Urinary bladder (tissue), 4 donors: ENCODE measurements at places on chromosomes 16 and 17. TPM values are rescaled to one million over a fixed set of nuclear protein-coding genes. Genes with fewer than 3 reads are reported as not detected.

DNA sequence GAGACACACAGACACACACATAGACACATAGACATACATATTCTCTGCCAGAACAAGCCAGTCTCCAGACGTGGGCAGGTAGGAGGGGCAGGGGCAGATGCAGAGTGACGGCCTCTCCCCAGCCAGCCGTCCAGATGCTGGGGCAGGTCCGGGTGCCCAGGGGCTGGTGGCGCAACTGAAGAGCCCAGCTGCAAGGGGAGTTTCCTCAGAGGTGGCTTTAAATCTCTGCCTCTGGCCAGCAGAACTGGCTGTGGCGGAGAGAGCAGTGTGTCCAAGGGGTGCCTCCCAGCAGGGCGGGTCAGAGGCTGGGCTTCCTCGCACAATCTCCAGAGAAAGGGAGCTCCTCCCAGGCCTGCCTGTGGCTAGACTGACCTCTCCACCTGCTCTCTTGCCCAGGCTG is 9.4 kb upstream of the GCGR start:
- no peak for DNase-seq

GRCh38 chr17:59897090-59897489 is 4.2 kb downstream of the RPS6KB1 start:
- DNase-seq = no peak

DNA sequence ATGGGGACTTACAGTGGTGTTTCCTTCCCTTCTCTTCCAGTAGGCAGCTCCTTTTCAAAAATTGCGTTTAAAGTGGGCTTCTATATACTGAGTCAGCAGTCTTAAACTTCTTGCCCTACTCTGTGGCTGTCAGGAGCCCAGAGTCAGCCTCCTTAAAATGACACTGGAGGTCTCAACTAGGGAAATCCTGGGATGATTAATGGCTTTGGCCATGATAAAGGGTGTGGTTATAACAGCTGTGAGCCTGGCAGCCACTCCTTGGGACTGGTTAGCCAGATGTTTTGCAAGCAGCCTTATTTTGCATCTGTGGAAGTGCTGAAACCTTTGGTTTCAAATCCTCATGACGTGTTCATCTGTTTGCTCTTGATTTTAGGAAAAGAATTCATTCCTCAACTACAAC is 25.0 kb downstream of the TAC4 start:
- no peak for DNase-seq

- no peak for DNase-seq
Observed at GRCh38 chr16:47877166-47877565, 278.6 kb downstream of the ABCC12 start.

DNA sequence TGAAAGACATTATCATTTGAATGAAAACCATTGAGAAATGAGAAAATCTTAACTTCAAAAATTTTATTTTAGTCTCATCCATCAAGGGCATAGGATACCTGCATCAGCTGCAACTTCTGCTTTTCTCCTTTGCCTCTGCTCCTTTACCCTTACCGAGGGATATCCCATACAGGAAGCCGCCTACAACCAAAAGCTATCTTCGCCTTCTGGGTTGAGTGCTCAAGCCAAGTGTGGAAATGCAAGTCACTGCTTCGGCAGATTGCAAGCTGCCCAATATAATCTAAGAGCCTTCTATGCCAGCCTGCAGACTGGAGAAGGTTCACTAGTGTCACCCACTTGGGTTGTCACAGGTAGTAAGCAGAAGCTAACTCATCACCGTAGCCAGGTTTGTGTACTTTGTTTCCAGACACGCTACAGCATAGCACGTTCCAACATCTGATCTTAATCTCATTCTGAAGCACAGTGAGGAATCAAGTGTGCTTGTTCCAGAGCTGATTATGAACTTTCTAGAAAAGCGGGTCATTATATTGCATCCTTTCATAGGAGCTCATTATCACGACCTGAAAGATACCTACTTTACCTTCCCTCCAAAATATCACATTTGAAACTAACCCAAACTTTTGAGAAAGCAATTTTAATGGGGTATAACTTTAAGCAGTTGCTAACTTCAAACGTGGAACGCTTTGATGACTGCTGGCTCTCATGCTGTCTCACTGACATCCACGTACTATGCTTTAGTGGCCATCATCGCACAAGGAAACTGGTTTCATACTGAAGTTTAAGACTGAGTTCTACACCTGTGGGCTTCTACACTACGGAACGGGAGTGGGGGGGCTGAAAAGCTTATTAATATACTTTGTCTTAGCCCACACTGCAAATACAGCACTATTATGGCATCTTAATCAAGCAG is 8.0 kb upstream of the UNK start:
- no peak for DNase-seq

DNA sequence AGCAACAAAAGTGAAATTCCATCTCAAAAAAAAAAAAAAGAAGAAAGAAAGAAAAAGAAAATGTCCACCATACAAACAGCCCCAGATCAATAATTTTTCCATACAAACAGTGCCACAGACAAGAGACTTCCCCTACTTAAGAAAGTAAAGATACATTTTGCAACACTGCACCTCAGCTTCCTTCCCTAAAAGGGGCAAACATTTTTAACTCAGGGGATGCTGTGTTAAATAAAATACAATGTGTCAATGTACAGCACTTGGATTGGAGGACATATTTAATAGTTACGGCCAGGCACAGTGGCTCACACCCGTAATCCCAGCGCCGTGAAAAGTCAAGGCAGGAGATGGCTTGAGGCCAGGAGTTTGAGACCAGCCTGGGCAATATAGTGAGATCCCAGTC is 22.3 kb downstream of the MYH11 start:
- no peak for DNase-seq

DNA sequence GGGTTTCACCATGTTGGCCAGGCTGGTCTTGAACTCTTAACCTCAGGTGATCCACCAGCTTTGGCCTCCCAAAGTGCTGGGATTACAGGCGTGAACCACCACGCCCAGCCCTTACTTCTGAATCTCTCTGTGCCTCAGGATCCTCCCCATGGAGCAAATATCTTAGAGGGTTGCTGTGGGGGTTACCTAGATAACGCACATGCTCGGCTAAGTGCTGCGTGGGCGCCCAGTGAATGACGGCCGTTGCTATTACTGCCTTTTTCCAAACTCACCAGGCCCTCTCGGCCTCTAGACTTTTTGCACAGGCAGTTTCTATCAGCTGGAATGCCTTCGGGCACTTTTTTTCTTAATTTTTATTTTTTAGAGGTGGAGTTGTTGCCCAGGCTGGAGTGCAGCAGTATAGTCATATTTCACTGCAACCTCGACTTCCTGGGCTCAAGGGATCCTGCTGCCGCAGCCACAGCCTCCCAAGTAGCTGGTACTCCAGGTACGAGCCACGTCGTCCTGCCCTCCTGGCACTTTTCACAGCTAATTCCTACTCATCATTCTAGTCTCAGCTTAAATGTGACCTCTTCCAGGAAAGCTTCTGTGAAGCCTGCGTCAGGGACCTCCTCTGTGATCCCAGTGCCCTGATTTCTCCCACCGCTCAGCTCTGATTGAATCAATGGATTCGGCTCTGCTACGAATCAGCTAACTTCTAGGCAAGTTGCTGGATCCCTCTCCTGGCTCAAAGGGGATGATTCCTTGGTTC is 8.6 kb downstream of the CCDC102A start:
- DNase-seq = no peak

DNA sequence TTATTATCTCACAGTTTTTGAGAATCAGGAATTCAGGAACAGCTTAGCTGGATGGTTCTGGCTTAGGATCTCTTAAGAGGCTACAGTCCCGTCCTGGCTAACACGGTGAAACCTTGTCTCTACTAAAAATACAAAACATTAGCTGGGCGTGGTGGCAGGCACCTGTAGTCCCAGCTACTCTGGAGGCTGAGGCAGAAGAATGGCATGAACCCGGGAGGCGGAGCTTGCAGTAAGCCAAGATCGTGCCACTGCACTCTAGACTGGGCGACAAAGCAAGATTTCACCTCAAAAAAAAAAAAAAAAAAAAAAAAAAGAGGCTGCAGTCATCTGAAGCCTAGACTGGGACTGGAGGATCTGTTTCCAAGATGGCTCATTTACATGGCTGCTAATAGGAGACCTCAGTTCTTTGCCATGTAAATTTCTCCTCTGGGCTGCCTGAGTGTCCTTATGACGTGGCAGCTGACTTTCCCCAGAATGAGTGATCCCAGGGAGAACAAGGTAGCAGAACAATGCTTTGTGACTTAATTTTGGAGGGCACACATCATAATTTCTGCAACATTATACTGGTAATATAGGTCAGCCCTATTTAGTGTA is 95.8 kb upstream of the CORO6 start:
- no peak for DNase-seq

DNA sequence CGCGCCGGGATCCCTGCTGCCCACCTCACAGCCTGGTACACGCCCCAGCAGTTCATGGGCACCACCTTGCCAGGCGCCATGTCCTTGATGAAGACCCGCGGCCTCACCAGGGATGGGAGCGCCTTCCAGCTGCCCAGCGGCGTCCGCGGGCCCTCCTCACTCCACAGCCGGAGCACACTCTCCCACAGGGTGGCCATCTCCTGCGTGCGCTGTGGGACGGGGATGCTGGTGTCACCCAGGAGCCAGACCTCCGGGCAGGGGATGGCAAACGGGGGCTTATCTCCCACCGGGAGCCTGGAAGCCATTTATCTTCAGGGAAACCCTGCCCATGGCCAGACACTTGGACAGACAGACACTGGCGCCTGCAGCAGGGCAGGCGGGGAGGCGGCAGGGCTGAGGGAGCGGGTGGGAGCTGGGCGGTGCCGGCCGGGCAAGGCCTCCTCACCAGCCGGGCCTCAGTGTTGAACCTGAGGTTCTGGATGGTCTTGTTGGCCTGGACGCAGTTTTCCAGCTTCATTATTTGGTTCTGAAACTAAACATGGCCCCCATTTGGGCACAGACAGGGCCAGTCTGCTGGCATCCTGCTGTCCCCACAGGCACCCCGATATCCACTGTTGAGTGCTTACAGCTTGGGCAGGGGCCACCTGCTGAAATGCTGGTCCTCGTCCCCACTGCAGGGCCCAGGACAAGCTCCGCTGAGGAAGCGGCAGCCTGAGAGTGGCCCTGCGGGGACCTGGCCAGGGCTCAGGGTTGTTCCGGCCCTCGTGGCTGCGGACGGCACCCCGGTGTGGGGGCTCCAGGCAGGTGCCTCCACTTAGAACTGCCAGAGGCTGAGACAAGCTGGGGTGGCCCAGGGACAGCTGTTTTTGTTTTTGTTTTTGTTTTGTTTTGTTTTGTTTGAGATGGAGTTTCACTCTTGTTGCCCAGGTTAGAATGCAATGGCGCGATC is 4.0 kb downstream of the PERCC1 start:
- no peak for DNase-seq

DNA sequence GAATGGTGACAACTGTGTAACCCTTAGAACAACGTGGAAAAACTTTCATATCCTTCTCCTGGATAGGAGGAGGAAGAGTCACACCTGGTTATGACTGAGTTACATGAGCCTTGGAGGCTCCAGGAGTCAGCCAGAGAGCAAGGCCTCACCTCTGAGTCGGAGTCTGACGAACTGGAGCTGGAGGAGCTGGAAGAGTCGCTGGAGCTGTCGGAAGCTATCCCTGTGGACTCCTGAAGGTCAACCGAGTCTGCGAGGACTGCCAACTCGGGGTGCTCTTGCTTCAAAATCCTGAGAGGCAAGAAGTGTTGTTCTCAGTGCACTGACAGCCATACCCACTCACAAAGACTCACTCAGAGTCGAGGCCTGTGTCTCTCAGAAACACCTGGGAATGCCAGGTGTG is 6.2 kb downstream of the JMJD6 start:
- DNase-seq = no peak

DNA sequence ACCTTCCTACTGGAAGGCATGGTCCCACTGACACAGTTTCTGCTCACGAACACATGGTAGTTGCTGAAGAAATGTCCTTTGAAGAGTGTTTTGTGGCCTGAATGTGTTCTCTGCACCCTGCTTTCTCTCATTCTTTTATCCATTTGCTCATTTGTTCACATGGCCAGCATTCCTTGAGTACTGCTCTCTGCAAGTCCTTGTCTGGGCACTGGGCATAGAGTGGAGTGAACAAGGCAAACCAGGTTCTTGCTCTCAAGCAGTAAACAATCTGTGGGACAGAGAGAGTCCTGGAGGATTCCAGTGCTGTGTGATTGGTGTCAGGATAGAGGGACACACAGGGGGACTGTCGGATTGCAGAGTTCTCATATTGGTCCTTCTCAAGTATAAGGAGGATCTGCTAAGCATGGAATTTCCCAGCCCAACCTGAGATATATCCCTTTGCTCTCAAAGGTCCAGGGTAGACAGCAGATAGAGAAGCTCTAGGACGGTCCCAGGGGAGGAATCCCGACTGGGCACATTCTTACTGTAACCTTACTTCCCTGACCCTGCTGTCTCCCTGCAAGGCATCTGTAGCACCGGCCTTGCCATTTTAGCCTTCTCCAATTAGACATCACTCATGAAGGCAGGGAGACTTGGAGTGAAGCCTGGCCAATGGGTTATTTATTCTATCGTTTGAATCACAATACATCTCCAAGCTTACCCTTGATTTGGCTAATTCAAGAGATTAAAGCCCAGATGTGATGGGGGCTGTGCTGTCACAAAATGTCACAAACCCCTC is 32.3 kb downstream of the ARL4D start:
- DNase-seq = no peak

- DNase-seq = no peak
Observed at GRCh38 chr17:40198576-40198975, 20.5 kb upstream of the WIPF2 start.

DNA sequence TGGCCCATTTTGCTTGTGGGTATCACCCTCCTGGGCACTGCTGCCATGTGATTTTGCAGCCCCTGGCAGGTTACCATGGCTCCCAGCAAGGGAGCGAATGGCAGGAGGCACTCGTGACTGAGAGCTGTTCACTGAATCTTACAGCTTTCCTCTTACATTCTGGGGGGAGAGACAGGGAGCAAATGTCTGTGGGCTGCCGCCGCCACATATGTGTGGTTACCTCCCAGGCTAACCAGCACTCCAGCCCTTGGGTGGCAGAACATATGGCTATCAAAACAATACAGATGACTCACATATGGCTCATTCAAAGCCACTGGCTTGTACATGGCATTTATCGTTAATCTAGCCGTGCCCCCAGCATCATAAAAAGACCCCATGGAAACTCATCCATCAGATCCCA is 19.8 kb downstream of the GTF3C1 start:
- no peak for DNase-seq

DNA sequence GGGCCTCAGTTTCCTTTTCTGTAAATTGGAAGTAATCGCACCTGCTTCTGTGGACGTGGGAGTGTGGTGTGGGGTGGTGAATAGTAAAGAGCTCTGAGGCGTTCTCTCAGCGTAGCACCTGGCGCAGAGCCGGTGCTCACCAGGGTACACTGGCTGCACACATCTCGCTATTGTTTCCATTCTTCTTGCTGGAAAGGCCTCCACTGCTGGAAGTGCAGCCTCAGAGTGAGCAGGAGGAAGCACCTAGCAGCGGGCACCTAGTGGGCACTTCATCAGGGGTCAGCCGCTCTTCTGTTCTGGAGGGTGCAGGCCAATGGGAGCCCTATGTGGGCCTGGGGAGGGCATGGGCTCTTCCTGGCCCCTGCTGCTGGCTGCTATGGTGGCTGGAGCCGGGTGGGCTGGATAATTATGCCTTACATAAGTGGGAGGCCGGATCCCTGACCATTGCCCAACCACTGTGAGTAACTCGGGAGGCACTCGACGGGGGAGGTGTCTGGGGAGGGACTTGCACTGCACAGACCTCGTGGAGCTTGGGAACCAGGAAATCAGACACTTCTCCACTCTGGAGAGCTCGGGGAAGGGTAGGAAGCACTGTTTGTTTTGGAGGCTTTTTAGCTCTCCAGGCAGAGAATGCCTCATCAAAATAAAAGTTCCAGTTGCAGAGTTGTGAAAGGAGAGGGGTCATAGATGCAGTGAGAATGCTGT is 1.7 kb downstream of the MAP2K3 start:
- DNase-seq = peak; percentile 79

KRT23 gene
- polyA plus RNA-seq = 0.87 TPM

ABI3 gene
- 11.7 TPM for polyA plus RNA-seq

UBE2I gene
- polyA plus RNA-seq = 84.1 TPM

OR4D1 gene
- polyA plus RNA-seq = not detected

KRT15 gene
- 11.9 TPM for polyA plus RNA-seq

CAPNS2 gene
- polyA plus RNA-seq = 3.9 TPM

TBC1D28 gene
- not detected for polyA plus RNA-seq
